Bronchial epithelial cell (primary cell): ENCODE measurements at places on chromosomes 5 and 9. TPM values are rescaled to one million over a fixed set of nuclear protein-coding genes. Genes with fewer than 3 reads are reported as not detected.
A peak's percentile ranks its signal among the peaks of the same experiment; 100 is the strongest.

GRCh38 chr5:65142511-65143011, 339.2 kb downstream of the ADAMTS6 start:
- DNase-seq: peak; percentile 46

DNA sequence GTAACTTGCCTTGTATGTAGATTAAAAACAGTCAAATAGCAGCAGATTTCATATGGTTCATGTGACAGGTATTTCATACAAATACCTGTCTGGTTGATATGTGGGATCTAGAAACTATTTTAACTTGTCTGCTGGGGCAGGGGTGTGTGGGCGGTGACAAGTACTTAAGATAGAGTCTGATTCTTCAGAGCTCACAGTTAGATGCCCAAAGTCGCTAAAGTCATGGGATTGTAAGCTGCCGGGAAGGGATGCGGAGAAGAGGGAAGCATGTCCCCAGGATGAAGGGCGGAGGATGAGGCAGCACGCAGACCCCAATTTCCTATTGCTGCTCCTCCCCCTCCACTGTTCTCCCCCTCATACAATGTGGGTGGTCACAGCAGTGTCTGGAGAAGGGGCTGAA, 13.3 kb downstream of the ANXA6 start:
- DNase-seq: no peak

DNA sequence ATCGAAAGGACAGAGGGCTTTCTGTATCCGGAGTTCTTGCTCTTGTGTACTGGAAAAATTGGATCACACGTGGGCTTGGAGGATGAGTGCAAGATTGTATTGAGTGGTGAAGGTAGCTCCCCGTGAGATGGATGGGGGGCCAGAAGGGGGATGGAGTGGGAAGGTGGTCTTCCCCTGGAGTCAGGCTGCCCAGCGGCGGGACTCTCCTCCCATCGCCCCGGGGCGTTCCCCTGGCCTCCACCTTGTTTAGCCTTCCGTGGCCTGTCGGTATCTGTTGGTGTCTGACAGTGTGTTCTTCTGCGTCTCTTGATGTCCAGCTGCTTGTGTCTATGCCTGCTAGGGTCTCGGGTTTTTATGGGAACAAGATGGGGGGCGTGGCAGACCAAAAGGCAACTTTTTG, 54.6 kb upstream of the GABRA6 start:
- no peak for DNase-seq

DNA sequence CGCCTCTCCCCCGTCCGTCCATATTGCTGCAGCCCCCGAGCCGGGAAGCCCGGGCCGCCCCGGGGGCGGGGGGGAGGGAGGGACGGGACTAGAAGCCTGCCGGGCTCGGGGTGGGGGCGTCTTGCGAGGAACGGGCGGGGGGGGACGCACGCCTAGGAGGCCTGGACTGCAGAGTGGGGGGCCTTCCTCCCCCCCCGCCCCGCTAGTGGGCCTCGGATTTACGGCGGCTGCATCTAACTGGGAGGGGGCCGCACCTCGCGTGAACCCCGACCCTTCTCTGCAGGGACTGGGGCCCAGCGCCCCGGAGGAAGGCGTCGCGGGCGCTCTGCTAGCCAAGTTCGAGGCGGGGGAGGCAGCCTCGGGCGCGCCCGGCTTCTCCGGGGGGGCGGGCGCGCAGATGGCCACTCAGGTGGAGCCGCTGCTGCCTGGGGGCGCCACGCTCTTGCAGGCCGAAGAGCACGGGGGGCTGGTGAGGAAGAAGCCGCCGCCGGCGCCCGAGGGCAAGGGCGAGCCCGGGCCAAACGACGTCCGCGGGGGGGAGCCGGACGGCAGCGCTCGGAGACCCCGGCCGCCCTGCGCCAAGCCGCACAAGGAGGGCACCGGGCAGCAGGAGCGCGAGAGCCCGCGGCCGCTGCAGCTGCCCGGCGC, at the start of gene LARP1:
LARP1 (plus strand) TSS at position 17 of the 648 bp plus-strand sequence; CDS start at position 398, 381 bp downstream.
- DNase-seq: no peak

- DNase-seq: no peak
Measured at GRCh38 chr5:9499498-9499876, 46.4 kb downstream of the SEMA5A start.

GRCh38 chr5:151739939-151740335, 18.5 kb downstream of the ATOX1 start:
- peak; percentile 40 for DNase-seq

- DNase-seq: no peak
Measured at GRCh38 chr5:43893951-43894684, 291.1 kb downstream of the NNT start.

DNA sequence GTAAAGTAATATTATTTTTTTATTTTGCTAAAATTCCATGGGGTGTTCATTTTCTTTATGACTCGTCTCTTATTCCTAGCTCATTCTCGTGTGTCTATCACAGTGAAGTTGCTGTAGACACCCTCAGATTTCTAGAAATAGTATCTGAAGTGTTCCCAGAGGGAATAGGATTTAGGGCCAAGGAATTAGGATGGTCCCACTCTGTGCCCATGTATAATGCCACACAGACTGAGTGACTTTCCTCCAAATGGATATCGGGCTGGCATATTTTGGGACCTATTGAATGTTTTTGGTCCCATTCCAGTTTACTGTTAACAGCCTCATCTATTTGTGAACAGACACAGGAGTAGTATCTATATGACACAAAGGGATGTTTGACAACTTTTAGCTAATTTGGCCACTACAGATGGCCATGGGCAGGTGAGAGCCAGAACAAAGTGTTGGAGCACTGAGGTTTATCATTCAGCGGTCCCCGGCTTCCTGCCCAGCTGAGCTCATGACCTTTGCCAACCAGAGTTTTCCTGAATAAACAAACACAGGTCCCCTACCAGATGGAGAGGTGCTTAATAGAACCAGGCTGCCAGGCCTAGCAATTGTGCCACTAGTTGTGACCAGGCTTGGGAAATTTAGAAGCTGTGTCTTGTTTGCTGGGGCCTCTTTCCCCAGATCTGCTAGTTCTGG, 46.9 kb downstream of the MAP1B start:
- no peak for DNase-seq

- no peak for DNase-seq
Measured at GRCh38 chr9:134959126-134959970, 41.6 kb upstream of the FCN1 start.

GRCh38 chr9:135268981-135269380, 181.5 kb downstream of the OLFM1 start:
- no peak for DNase-seq

GRCh38 chr5:80985600-80986228, 25.6 kb downstream of the RASGRF2 start:
- DNase-seq: no peak

The RMRP gene
- 15,881 and 37,648 TPM in 2 replicates for total RNA-seq

The FAM81B gene
- total RNA-seq: not detected in 2 replicates

The SAXO1 gene
- not detected in 2 replicates for total RNA-seq

The HTR4 gene
- 0.26 TPM in 1 of 2 replicates, not detected in the other for total RNA-seq

The PCDHA13 gene
- total RNA-seq: 0.13 and 0.26 TPM in 2 replicates

The NAA35 gene
- total RNA-seq: 26.0 and 26.3 TPM in 2 replicates
